Bronchial epithelial cell (primary cell): ENCODE measurements at places on chromosomes 6 and 20. TPM values are rescaled to one million over a fixed set of nuclear protein-coding genes. Genes with fewer than 3 reads are reported as not detected.

Gene PI16
- total RNA-seq, result not detected in 2 replicates

GRCh38 chr6:26205625-26206574 lies 118.7 kb downstream of the HFE start:
- DNase-seq, result peak; percentile 78

DNA sequence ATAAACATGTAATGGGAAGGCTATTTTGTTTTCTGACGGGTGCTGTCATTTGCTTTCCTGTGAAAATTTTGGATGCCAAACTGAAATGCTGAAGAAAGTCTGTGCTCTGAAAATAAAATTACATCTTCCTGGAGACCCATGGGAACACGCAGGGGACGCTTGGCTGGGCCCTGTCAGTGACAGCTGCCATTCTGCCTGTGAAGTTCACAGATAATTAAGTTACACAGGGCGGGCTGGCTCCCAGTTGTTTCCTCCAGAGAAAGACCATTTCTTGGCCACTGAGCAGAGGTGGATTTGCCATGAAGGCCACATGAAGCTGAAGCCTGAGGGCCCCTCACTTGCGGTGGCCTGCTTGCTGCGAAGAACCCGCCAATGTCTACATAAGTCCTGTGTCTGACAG lies 93.5 kb downstream of the TMEM170B start:
- no peak for DNase-seq

- no peak for DNase-seq
These were observed 2.6 kb downstream of the MPIG6B start for GRCh38 chr6:31725502-31726350.

Gene PERP
- total RNA-seq, result 161 and 401 TPM in 2 replicates

DNA sequence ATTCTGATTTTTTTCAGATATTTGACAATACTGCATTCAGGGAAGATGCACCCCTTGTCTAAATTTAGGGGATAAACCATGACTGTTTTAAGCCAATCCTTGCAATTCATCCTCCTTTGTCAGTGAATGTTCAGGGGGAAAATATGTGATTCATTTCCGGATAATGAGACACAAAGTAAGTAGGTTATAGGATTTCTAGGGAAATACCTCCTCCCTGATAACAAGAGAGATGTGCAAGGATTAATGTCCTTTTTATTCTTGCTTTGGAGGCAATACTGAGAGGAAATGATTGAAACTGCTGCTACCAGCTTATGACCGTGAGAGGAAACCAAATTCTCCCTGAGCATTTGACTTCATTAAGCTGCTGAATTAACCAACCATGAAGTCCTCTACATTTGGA lies 161.3 kb upstream of the EYA4 start:
- no peak for DNase-seq

DNA sequence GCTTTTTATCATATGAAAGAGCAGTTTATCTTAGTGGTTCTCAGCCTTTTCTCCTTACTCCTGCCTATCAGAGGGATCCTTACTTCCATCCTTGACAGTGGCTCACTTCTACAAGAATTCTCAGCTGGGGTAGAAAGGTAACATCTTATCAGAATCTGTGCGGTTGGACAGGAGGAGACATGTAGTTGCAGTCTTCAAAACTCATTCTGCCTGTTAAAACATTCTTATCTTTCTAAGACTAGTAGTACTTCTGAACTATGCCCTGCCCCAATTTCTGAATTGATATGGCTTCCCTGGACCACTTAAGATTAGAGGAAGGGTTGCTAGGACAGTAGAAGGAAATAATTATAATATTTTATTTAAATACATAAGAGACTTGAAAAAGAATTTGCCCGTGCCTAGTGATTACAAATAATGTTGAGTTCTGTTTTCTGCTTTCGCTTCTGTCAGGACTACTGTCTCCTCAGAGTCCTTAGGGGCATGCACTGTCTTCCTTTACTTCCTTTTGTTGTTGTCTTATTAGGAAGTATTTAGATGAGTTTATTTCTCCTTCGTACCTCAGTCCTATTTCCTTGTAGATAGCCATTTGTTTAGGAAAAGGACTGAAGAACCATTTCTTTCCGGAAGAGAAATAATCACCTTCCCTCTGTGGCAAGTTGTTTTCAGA lies 24.9 kb downstream of the BLTP3A start:
- no peak for DNase-seq

DNA sequence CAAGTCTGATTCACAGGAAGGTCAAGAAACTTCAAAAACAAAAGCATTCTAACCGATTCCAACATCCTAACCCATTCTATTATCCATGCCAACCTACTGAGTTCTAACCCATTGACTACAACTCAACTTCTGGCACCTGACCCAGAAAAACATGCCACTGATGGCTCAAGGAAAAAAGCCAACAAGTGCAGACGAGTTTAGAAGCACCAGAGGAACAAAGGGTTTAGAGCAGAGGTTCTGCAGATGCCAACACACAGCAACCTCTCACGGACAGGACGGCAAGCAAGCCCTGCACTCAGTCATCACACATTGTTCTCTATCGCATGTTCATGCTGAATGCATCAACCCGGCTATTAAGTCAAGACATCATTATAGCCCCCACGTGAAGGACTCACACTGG lies 25.2 kb upstream of the MC3R start:
- DNase-seq, result peak; percentile 23

Gene PGM3
- total RNA-seq, result 97.7 and 101 TPM in 2 replicates
